ENCODE measurements at places on chromosomes 5 and 9. TPM values are rescaled to one million over a fixed set of nuclear protein-coding genes. Genes with fewer than 3 reads are reported as not detected.

The ZNF622 gene
- total RNA-seq, result 66.4 TPM

The HAPLN1 gene
- 0.56 TPM for total RNA-seq

The DMRT2 gene
- not detected for total RNA-seq

The GFI1B gene
- total RNA-seq, result not detected

The PCDHA13 gene
- not detected for total RNA-seq

The SLC25A2 gene
- 0.28 TPM for total RNA-seq

The OR1L4 gene
- not detected for total RNA-seq

The GFRA3 gene
- not detected for total RNA-seq

The SPATA24 gene
- 4.4 TPM for total RNA-seq

The AQP7 gene
- total RNA-seq, result 0.28 TPM

The PWWP2A gene
- 12.5 TPM for total RNA-seq

The RNF20 gene
- total RNA-seq, result 30.8 TPM

The FBXO10 gene
- 6.6 TPM for total RNA-seq

The GGTA1 gene
- total RNA-seq, result not detected

The SPATA31A3 gene
- not detected for total RNA-seq

All from IMR-90 (cell line).